ENCODE measurements at places on chromosomes 4 and X. TPM values are rescaled to one million over a fixed set of nuclear protein-coding genes. Genes with fewer than 3 reads are reported as not detected.

The ZIC3 gene
- not detected for polyA plus RNA-seq

DNA sequence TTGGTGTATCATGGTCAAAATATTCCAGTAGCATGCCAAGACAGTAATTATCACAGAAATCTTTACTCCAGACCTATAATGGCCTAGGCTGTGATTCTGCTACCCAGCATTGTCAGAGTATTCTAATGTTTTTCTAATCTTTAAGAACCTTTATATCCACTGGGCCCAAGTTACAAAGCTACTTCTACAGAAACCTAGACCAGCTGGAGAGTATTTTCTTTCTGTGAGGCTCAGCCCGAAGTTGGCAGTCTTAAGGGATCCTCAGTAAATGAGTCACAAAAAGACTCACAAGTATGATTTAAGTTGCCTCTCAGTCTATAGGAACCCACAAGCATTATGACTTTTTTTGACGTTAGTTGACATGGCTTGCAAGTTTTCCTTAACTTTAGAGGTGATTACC is 638.5 kb upstream of the FAM241A start:
- DNase-seq: peak; percentile 89
- H3K36me3 ChIP-seq: no peaks in the 10 kb centered on the region
- peaks cover 64% of the 10 kb centered on the region for H3K4me1 ChIP-seq
- H3K27ac ChIP-seq: peak overlapping the region; percentile 62
- H3K4me3 ChIP-seq: no peak overlapping the region

GRCh38 chr4:184451726-184452125 is 22.6 kb downstream of the IRF2 start:
- no peaks in the 10 kb centered on the region for H3K36me3 ChIP-seq
- no peak overlapping the region for H3K4me3 ChIP-seq
- no peak for DNase-seq
- H3K27me3 ChIP-seq: no peaks in the 10 kb centered on the region
- H3K4me1 ChIP-seq: peaks cover 37% of the 10 kb centered on the region

GRCh38 chrX:8323356-8323755 is 141.3 kb upstream of the VCX3B start:
- H3K27ac ChIP-seq: no peak overlapping the region
- DNase-seq: no peak
- H3K4me1 ChIP-seq: no peaks in the 10 kb centered on the region
- H3K36me3 ChIP-seq: no peaks in the 10 kb centered on the region

GRCh38 chrX:40102393-40103381 is 4.9 kb upstream of the BCOR start:
- H3K4me1 ChIP-seq: peaks cover 13% of the 10 kb centered on the region
- H3K36me3 ChIP-seq: no peaks in the 10 kb centered on the region
- no peak overlapping the region for H3K27ac ChIP-seq

GRCh38 chrX:2894885-2895292 is 34.2 kb downstream of the ARSD start:
- H3K4me3 ChIP-seq: no peak overlapping the region
- no peak for DNase-seq
- H3K36me3 ChIP-seq: no peaks in the 10 kb centered on the region
- H3K27ac ChIP-seq: no peak overlapping the region
- H3K4me1 ChIP-seq: no peaks in the 10 kb centered on the region

The GLOD5 gene
- not detected for polyA plus RNA-seq

The PRRG1 gene
- polyA plus RNA-seq: 7.4 TPM

DNA sequence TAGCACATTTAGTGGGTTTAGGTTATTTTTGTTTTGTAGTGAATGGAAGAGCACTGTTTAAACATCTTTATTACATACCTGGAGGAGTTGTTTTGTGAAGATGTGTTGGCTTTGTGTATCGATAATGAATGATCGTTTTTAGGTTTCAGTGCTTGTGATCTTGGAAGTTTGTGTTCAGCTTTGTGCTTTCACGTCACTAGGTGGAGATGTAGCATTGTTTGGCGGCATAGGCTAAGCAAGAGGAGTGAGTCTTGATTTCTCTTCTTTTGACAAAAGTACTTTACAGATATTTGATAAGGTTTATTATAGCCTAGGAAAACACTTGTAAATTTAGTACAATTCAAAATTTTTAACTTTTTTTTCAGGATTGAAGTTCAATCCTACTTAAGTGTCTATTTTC is 50.4 kb downstream of the PDK3 start:
- DNase-seq: no peak
- H3K36me3 ChIP-seq: no peaks in the 10 kb centered on the region
- H3K27me3 ChIP-seq: no peaks in the 10 kb centered on the region
- no peak overlapping the region for H3K27ac ChIP-seq
- no peaks in the 10 kb centered on the region for H3K4me1 ChIP-seq

The SAGE1 gene
- polyA plus RNA-seq: not detected
